Activated CD8-positive, alpha-beta memory T cell treated with anti-CD3 and anti-CD28 coated beads for 24 hours (primary cell): ENCODE measurements at places on chromosomes 7 and 10.

DNA sequence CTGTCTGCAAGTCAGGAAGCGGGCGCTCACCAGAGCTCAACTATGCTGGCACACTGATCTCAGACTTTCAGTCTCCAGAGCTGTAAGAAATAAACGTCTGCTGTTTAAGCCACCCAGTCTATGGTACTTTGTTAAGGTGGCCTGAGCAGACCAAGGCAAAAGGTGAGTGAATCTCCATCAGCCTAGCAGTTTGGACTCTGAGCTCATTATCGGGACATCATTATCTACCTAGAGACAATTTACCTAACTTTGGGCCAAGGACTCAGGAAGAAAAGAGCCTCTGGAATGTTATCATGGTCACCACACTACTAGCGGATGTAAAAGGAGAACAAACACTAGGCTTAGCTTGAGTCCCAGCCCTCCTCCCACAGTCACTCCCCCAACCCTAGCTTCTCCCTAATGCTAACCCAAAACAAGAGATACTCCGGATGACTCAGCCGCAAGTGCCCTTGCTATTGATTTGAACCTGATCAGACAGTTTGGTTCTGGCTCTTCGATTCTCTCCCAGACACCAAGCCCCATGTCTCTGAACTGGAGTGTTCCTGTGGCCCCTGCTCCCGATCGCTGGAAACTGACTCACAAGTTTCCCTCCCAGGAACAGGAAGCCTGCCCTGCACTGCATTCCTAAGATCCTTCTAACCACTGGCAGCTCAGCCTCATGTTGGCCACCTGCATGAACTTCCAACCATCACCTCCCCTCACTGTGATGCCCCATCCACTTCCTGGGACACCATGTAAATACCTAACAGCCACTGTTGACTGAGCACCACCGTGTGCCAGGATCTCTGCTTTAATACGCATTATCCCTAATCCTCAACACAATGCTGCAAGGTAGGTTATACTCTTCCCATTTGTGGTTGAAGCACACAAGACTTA, 34.5 kb downstream of the CREB3L2 start:
- DNase-seq = no peak

- peak; percentile 46 for DNase-seq
These were observed 487.2 kb downstream of the RPS24 start for GRCh38 chr10:78520737-78521430.

DNA sequence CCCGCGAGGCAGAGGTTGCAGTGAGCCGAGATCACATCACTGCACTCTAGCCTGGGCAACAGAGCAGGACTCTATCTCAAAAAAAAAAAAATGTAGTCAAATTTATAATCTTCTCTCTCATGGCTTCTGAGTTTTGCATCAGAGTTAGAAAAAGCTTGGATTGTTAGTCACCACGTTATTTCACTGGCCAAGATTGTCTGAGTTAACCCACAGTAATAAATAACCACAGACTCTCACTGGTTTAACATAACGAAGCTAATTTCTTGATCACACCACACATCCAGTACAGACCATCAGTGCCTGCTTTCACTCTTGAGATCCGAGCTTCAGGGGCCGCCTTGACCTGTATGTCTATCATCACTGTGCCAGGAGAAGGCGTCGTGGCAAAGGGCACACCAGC, 116.8 kb upstream of the JCAD start:
- no peak for DNase-seq

DNA sequence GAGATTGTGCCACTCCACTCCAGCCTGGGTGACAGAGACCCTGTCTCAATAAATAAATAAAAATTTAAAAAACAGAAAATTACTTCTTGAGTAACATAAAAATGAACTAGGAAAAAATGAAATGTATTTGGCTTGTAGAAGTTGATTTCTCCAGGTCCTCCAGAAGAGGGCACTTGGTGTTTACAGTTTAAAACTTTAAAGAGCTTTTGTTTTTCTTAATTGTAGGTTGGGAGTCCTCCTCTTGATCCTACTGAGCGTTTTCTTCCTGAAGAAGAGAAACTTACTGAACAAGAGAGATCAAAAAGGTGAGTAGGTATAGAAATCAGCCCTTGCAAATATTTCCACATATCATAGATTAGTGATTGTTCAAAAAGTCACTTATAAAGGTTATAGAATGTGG, 16.2 kb downstream of the KIFBP start:
- no peak for DNase-seq

DNA sequence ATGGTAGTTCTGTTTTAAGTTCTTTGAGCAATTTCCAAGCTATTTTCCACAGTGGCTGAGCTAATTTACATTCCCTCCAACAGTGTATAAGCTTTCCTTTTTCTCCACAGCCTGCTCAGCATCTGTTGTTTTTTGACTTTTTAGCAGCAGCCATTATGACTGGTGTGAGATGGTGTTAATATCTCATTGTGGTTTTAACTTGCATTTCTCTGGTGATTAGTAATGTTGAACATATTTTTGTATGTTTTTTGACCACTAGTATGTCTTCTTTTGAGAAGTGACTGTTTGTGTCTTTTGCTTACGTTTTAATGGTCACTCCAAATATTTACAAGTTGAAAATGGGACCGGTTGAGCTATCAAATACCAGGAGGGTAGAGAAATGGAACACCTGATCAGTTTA, 20.4 kb downstream of the GNG11 start:
- DNase-seq = no peak

- no peak for DNase-seq
These were observed 27.4 kb downstream of the RELN start for GRCh38 chr7:103962070-103962469.

DNA sequence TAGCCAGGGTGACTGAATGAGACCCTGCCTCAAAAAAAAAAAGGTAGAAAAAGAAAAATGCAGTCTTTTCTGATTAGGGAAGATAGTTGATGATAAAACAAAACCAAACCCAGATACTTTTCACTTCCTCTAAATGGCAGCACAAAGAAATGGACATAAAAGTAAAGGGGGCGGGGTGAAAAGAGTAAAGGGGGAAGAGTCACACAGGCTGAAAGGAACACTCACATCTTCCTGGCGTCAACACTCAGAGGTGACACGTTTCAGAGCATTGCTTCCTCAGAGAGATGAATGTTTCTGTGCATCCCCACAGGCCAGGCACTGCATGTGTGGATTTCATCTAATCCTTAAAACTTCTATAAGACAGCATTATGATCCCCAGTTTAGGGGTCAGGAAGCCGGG, 81.2 kb downstream of the HIPK2 start:
- DNase-seq = no peak

GRCh38 chr10:96656198-96656577, 64.1 kb downstream of the PIK3AP1 start:
- no peak for DNase-seq
